ENCODE measurements at places on chromosomes 3 and 15. TPM values are rescaled to one million over a fixed set of nuclear protein-coding genes. Genes with fewer than 3 reads are reported as not detected.

ZNF80 gene
- not detected for total RNA-seq

RHCG gene
- total RNA-seq = not detected

LRRC49 gene
- total RNA-seq = 10.0 TPM

KY gene
- total RNA-seq = not detected

PLOD2 gene
- total RNA-seq = 480 TPM

STRIT1 gene
- total RNA-seq = not detected

BLM gene
- 7.3 TPM for total RNA-seq

ANKDD1A gene
- total RNA-seq = 3.0 TPM

MST1R gene
- 0.97 TPM for total RNA-seq
